ENCODE measurements at places on chromosomes 16 and 17.

GRCh38 chr17:82808006-82808405 lies 31.8 kb downstream of the ZNF750 start:
- no peak for DNase-seq

GRCh38 chr17:77106874-77107358 lies 33.9 kb upstream of the SEC14L1 start:
- DNase-seq, result peak; percentile 22

DNA sequence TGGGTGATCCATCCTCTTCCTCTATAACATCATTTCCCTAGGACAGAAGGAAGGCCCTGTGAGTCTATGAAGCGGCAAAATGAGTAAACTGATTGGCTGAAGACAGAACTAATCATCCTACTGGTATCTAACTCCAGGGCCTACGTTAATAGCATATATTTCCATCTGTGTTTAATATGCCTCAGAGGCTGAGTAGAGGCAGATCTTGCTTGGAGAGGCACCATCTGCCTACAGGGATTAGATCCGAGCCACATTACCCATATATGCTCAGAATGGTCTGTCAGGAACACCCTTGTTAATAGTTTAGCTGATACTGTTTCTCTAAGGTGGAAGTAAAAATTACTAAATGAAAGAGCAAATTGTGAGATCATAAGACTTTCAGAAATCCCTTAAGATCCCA lies 13.2 kb upstream of the FOXJ1 start:
- no peak for DNase-seq

- no peak for DNase-seq
These were observed 131.2 kb downstream of the ANKFN1 start for GRCh38 chr17:56284482-56284881.

DNA sequence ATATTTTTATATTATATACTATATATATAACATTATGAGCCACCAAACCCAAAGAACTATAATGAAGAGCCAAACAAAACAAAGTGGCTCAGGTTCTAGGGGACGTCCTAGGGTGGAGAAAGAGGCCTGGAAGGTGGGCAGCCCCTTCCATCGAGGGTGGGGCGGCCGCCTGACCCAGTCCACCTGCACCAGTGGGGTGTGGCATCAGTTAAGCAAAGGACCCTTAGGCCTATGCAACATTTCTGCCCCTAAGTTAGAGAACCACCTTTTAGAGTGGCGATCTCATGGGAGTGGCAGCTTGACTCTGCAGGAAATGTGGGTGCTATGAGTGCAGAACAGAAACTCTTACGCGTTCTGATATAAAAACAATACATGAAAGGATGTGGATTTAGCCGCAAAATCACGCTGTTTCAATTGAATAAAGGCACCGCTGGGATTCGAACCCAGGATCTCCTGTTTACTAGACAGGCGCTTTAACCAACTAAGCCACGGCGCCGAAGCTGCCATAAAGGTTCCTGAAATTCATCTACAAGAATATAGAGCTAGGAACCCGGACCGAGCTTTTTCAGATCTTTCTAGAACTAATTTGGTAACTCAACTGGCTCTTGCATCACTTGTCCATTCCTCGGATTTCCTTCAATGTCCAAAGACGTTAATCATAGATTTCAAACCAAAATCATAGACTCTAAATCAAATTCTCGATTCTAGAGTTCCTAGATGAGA lies 15.6 kb upstream of the AURKB start:
- DNase-seq, result peak; percentile 83

DNA sequence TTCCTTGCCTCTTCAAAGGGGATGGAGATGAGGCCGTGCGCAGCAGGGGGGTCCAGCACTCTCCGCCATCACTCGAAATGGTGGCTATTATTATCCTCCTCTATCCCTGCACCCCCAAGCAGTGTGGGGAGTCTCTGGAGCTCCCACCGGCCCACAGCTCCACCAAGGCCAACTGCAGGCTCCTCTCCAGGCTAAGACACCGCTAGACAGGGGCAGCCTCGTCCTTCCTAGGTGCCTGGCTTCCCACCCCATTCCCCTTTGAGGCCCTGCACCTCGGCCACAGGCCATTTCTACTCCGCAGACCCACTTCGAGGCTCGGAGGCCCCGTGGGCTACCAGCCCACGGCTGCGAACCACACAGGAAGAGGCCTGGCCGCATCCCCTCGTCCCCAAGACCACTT lies 39.6 kb upstream of the PABPN1L start:
- DNase-seq, result no peak

- peak; percentile 56 for DNase-seq
These were observed 9.6 kb downstream of the AP2B1 start for GRCh38 chr17:35596530-35597233.

GRCh38 chr16:18969050-18969854 lies 14.5 kb upstream of the TMC7 start:
- DNase-seq, result peak; percentile 88

All from neural progenitor cell (in vitro differentiated cells).